CD8-positive, alpha-beta memory T cell (primary cell): ENCODE measurements at places on chromosomes 4 and X. TPM values are rescaled to one million over a fixed set of nuclear protein-coding genes. Genes with fewer than 3 reads are reported as not detected.
A peak's percentile ranks its signal among the peaks of the same experiment; 100 is the strongest.

The ARHGAP6 gene
- not detected for total RNA-seq

The F8A3 gene
- 13.2 TPM for total RNA-seq

The PRDM5 gene
- total RNA-seq: 0.24 TPM

The MGST2 gene
- total RNA-seq: 2.6 TPM

The ANK2 gene
- total RNA-seq: 0.26 TPM

The MAGEA12 gene
- not detected for total RNA-seq

The PDCL2 gene
- not detected for total RNA-seq

The ACE2 gene
- not detected for total RNA-seq

The TRAM1L1 gene
- total RNA-seq: not detected

The CENPVL2 gene
- not detected for total RNA-seq

DNA sequence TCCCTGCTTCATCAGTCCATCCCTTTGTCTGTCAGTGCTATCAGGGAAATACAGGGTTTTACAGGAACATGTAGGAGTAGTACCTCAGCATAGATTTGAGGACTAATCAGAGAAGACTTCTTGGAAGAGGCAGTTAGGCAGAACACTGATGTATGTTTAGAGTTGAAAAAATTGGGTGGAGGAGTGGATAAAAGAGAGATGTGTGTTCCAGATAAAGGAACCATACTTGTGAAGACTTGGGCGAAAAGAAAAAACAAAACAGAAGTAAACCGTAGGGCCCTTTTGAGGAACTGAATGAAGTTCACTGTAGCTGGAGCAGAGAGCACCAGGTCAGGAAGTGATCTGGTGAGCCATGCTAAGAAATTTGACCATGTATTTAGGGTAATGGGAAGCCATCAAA lies 32.3 kb downstream of the AFF1 start:
- H3K4me3 ChIP-seq: no peak overlapping the region
- H3K27ac ChIP-seq: no peak overlapping the region
- H3K27me3 ChIP-seq: no peaks in the 10 kb centered on the region
- no peaks in the 10 kb centered on the region for H3K36me3 ChIP-seq
- H3K4me1 ChIP-seq: no peaks in the 10 kb centered on the region
- DNase-seq: no peak

GRCh38 chr4:172721659-172722058 lies 447.0 kb upstream of the GALNT7 start:
- no peak for DNase-seq
- no peaks in the 10 kb centered on the region for H3K4me1 ChIP-seq
- H3K36me3 ChIP-seq: no peaks in the 10 kb centered on the region

- DNase-seq: no peak
- H3K4me3 ChIP-seq: no peak overlapping the region
- H3K4me1 ChIP-seq: no peaks in the 10 kb centered on the region
- H3K27ac ChIP-seq: no peak overlapping the region
Observed at GRCh38 chrX:38293741-38294140, 33.6 kb downstream of the RPGR start.

GRCh38 chr4:128856246-128856645 lies 46.7 kb downstream of the JADE1 start:
- peaks cover 20% of the 10 kb centered on the region for H3K4me1 ChIP-seq
- H3K27ac ChIP-seq: no peak overlapping the region
- H3K4me3 ChIP-seq: no peak overlapping the region
- peaks cover 42% of the 10 kb centered on the region for H3K36me3 ChIP-seq

- H3K27me3 ChIP-seq: no peaks in the 10 kb centered on the region
- no peak for DNase-seq
- H3K4me3 ChIP-seq: no peak overlapping the region
- H3K36me3 ChIP-seq: no peaks in the 10 kb centered on the region
- H3K4me1 ChIP-seq: no peaks in the 10 kb centered on the region
Observed at GRCh38 chrX:2574271-2574670, 73.5 kb upstream of the DHRSX start.

DNA sequence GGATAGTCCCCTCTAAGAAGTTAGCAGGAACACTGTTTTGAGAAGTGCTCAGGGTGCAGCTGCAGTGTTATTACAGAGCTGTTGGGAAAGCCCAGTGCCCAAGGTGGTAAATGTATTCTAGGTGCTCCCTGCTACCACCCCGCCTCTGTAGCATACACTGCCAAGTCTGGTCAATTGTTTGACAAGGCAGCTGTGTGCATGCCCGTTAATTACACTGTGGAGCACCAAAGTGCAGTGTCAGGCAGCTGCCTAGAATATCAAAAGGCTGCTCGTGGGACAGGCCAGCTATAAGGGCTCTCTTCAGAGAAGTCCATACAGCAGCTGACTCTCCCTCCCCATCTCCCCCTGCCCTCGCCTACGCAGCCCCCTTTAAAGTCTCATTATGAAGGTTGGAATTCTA lies 99.9 kb upstream of the KLHL13 start:
- no peaks in the 10 kb centered on the region for H3K36me3 ChIP-seq
- no peak overlapping the region for H3K4me3 ChIP-seq
- no peaks in the 10 kb centered on the region for H3K4me1 ChIP-seq
- H3K27me3 ChIP-seq: no peaks in the 10 kb centered on the region

DNA sequence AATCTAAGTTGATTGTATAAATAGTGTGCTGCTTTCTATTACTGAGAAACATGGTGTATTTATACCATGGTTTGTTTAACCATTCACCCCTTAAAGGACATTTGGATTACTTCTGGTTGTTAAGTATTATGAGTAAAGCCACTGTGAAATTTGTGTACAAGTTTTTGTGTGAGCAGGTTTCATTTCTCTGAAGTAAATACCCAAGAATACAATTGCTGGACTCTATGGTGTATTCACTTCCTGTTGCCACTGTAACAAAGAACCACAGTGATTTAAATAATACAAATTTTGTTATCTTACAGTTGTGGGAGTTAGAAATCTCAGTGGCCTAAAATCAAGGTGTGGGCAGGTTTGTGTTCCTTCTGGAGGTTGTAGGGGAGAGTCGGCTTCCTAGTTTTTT lies 869.6 kb downstream of the CCSER1 start:
- no peaks in the 10 kb centered on the region for H3K4me1 ChIP-seq
- no peak for DNase-seq
- no peak overlapping the region for H3K4me3 ChIP-seq

- H3K27ac ChIP-seq: no peak overlapping the region
- DNase-seq: no peak
- no peaks in the 10 kb centered on the region for H3K36me3 ChIP-seq
- no peaks in the 10 kb centered on the region for H3K27me3 ChIP-seq
- peaks cover 10% of the 10 kb centered on the region for H3K4me1 ChIP-seq
- no peak overlapping the region for H3K4me3 ChIP-seq
Observed at GRCh38 chr4:169080981-169081380, 70.9 kb upstream of the CBR4 start.

DNA sequence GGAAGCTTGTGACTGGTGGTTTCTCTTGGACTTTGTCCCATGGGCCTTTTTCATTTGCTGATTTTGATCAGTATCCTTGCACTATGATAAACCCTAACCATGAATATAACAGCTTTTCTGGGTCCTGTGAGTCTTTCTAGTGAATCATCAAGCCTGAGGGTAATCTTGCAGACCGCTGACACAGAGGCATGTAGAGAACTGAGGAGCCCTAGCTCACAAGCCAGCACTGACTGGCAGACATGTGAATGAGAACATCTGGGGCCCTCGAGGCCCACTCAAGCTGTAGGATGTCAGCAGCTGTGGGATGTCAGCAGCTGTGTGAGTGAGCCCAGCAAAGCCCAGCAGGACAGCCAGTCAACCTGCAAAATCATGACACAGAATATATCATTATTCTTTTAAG lies 36.7 kb downstream of the HMGB3 start:
- H3K4me3 ChIP-seq: no peak overlapping the region
- H3K4me1 ChIP-seq: no peaks in the 10 kb centered on the region
- H3K27me3 ChIP-seq: no peaks in the 10 kb centered on the region
- no peak overlapping the region for H3K27ac ChIP-seq
- DNase-seq: no peak
- no peaks in the 10 kb centered on the region for H3K36me3 ChIP-seq

- no peaks in the 10 kb centered on the region for H3K27me3 ChIP-seq
- no peak for DNase-seq
- H3K27ac ChIP-seq: no peak overlapping the region
- no peaks in the 10 kb centered on the region for H3K36me3 ChIP-seq
- no peaks in the 10 kb centered on the region for H3K4me1 ChIP-seq
Observed at GRCh38 chr4:83961575-83961974, 425.7 kb downstream of the GPAT3 start.

GRCh38 chrX:151984328-151984727 lies 9.9 kb upstream of the GABRE start:
- H3K4me3 ChIP-seq: no peak overlapping the region
- no peaks in the 10 kb centered on the region for H3K36me3 ChIP-seq
- no peaks in the 10 kb centered on the region for H3K27me3 ChIP-seq
- H3K27ac ChIP-seq: no peak overlapping the region

DNA sequence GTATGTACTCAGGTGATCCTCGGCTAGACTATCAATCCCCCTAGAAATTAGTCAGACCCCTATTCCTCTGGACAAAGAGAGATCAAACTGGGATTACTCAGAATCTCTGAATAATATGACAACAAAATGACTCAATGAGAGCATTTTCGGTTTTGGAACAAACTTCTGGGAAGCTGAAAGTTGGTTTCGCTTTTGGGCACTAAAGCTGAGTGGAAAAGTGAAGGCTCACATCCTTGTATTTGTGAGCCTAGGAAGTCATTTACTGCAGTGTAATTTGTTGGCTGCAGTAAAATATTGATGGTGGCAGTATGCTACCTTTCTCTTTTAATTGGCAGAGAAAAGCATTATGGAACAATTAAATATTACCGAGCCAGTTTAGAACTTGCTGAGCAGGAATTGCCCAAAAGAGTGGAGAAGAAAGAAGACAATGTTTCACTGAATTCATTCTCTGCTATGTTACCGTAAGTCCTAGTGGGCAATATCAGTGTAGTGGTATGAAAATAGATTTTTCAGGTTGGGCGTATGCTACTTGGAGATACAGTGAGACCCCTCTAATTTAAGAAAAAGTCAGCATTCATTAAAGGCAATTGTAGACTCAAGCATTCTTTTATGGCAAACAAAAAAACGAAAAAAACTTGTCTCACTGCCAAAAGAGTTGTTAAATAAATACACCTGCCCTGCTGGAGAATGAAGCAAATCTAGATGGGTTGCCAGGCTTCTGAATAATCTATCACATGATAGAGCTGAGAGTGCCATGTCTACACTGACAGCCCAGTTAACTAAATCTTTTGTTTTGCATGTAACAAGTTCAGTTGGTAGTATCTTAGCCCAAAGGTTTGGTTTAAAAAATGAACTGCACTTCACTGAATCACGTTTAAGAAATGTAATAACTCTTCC lies 69.6 kb downstream of the AGTR2 start:
- no peak for DNase-seq
- H3K27ac ChIP-seq: no peak overlapping the region
- H3K4me1 ChIP-seq: no peaks in the 10 kb centered on the region
- no peaks in the 10 kb centered on the region for H3K27me3 ChIP-seq
- no peak overlapping the region for H3K4me3 ChIP-seq

DNA sequence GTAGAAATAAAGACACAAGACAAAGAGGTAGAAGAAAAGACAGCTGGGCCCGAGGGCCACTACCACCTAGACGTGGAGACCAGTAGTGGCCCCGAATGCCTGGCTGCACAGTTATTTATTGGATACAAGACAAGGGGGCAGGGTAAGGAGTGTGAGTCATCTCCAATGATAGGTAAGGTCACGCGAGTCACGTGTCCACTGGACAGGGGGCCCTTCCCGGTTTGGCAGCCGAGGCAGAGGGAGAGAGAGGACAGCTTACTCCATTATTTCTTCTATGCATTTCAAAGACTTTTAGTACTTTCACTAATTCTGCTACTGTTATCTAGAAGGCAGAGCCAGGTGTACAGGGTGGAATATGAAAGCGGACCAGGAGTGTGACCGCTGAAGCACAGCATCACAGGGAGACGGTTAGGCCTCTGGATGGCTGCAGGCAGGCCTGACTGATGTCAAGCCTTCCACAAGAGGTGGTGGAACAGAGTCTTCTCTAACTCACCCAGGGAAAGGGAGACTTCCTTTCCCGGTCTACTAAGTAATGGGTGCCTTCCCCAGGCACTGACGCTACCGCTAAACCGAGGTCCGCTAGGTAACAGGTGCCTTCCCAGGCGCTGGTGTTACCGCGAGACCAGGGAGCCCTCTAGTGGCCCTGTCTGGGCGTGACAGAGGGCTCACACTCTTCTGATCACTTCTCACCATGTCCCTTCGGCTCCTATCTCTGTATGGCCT lies 44.9 kb downstream of the ZBTB49 start:
- no peak overlapping the region for H3K4me3 ChIP-seq
- no peaks in the 10 kb centered on the region for H3K4me1 ChIP-seq
- peak; percentile 73 for DNase-seq
- no peaks in the 10 kb centered on the region for H3K27me3 ChIP-seq
- H3K36me3 ChIP-seq: no peaks in the 10 kb centered on the region
- H3K27ac ChIP-seq: no peak overlapping the region

- no peaks in the 10 kb centered on the region for H3K27me3 ChIP-seq
- H3K4me1 ChIP-seq: no peaks in the 10 kb centered on the region
- DNase-seq: no peak
- no peak overlapping the region for H3K27ac ChIP-seq
- no peaks in the 10 kb centered on the region for H3K36me3 ChIP-seq
Observed at GRCh38 chr4:62513306-62513705, 1313.2 kb downstream of the ADGRL3 start.

DNA sequence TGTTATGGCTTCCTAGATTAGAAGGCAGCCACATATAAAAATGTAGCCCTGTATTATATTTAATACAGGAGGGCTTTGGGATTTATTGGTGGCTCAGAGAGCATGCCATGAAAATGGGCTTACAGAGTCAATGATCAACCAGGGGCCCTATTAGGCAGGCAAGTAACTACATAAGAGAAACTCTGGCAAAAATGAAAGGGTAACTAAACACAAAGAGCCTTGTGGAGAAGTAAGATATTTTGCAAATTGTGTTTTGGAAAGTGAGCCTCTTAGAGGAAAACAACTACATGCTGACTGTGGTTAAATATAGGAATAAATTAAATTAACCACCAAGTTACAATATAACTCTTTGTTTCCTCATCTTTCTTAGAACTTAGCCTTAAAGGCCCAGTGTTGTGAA lies 5.5 kb downstream of the SAT1 start:
- H3K4me3 ChIP-seq: no peak overlapping the region
- H3K36me3 ChIP-seq: peaks cover 12% of the 10 kb centered on the region
- peaks cover 13% of the 10 kb centered on the region for H3K4me1 ChIP-seq
- no peak for DNase-seq
- no peaks in the 10 kb centered on the region for H3K27me3 ChIP-seq

GRCh38 chr4:40629401-40630334 lies at the start of gene RBM47:
TSS of gene RBM47 (minus strand) at chr4:40629864. CDS start at chr4:40438893, 190,971 bp downstream.
- no peaks in the 10 kb centered on the region for H3K36me3 ChIP-seq
- H3K27ac ChIP-seq: no peak within 1 kb of the TSS
- peak within 1 kb of the TSS; percentile 56 for H3K4me3 ChIP-seq
- no peak for DNase-seq
- H3K4me1 ChIP-seq: no peaks in the 10 kb centered on the region

- no peak overlapping the region for H3K27ac ChIP-seq
- H3K27me3 ChIP-seq: no peaks in the 10 kb centered on the region
- no peak for DNase-seq
- no peaks in the 10 kb centered on the region for H3K4me1 ChIP-seq
- no peak overlapping the region for H3K4me3 ChIP-seq
Observed at GRCh38 chr4:123017636-123018395, 95.4 kb upstream of the NUDT6 start.

GRCh38 chrX:76555816-76556215 lies 128.3 kb downstream of the MAGEE1 start:
- H3K36me3 ChIP-seq: no peaks in the 10 kb centered on the region
- H3K27ac ChIP-seq: no peak overlapping the region
